Cerebellum (tissue), 4 donors: ENCODE measurements at places on chromosomes 6 and 20.

DNA sequence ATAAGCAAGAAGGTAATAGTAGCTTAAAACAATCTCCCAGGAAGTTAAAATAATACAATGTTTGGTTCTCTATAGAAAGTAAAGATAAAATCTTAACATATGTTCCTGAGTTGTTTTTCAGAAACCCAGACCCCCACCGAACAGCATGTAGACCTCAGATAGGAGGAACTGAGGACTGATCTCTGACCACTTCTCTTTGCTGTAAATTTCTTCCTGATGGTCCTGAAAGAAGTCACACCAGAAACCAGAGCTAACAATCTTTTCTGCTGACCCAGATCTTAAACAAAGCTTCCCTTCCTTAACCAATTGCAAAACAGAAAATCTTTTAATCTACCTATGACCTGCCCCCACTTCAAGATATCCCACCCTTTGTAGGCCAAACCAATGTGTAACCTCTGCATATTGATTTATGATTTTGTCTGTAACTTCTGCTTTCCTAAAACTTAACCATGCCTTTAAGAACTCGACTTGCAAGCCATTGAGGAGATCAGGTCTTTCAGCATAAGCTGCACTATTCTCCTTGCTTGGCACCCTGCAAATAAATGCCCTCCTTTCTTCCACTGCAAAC, 21.9 kb upstream of the BEND6 start:
- no peak for DNase-seq

- no peak for DNase-seq
These were observed 72.9 kb upstream of the DSP start for GRCh38 chr6:7468382-7469081.

- no peak for DNase-seq
These were observed 1.0 kb upstream of the HFE start for GRCh38 chr6:26086211-26086610.

- no peak for DNase-seq
These were observed 142.1 kb upstream of the PDE10A start for GRCh38 chr6:165805067-165805555.

GRCh38 chr6:11433860-11434259, 103.7 kb upstream of the TMEM170B start:
- no peak for DNase-seq

DNA sequence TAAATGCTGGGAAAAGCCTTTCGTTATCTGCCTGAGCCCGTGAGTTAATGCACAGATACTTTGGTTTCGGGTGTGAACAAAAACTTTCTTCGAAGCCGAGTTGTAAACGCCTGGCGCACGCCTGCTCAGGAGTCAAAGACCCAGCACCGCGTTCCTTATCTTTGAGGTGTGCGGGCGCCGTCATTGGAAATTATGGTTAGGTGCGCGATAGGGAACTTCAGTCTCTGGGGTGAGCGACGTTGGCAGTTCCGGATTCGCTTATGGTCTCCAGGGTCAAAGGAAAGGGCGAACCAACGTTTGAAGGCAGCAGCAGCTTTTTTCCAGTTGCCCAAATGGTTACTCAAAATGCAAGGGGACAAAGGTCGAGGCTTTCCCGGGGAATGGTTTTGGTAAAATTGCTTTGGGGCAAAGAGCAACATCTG, 853 bp downstream of the SLC22A3 start:
- no peak for DNase-seq

- DNase-seq = no peak
These were observed 106.8 kb upstream of the PDE10A start for GRCh38 chr6:165769884-165770283.

DNA sequence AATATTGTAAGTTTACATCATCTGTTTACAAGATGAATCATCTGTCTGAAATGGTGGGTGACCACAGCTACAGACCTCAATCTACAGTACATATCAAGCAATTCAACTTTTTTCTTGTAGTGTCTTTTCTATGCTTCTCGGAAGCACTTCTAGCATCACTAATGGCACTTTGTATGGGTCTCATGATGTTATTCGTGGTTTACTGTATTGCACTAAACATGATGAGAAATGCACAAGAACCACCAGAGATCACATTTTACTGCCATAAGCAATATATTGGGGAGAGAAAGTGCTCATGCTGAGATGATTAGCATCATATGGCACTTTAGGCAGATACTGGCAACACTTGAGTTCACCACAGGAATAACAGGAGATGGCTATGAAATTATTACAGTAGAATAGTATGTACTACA, 15.4 kb upstream of the BTBD3 start:
- no peak for DNase-seq

GRCh38 chr6:107655864-107656263, 165.9 kb downstream of the SOBP start:
- DNase-seq = no peak

- DNase-seq = no peak
These were observed 16.8 kb upstream of the EEF1A1 start for GRCh38 chr6:73537677-73538076.

- DNase-seq = no peak
These were observed 39.8 kb downstream of the BACH2 start for GRCh38 chr6:90256698-90257485.

DNA sequence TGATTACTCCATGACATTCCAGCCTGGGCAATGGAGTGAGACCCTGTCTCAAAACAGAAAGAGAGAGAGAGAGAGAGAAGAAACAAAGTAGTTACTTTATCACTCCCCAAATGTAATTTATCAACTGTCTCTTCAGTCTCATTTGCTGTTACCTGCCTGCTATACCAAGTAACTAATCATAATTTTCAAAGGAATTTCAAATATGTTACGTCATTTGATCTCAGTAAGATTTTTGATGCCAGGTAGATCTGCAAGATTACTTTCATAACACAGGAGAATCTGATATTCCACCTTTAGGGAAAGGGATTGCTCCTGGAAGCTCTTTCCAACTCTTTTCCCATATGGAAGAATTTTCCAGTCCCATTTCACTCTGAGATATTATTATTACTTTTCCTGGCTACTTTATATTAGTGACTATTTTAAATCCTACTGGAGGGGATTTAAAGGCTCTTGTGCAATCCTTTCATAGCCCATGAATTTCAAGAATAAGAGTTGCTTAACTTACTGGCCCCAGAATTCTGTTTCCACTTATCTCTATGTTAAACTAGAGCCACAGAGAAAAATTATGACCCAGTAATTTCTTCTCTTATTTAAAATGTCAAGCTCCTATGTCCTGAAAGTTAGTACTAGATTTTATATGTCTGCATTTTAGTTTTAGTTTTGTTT, 390.2 kb upstream of the FLRT3 start:
- no peak for DNase-seq

- no peak for DNase-seq
These were observed 38.3 kb upstream of the PKIB start for GRCh38 chr6:122571888-122572287.

- peak; percentile 68 for DNase-seq
These were observed 14.1 kb upstream of the TCFL5 start for GRCh38 chr20:62875419-62876361.

DNA sequence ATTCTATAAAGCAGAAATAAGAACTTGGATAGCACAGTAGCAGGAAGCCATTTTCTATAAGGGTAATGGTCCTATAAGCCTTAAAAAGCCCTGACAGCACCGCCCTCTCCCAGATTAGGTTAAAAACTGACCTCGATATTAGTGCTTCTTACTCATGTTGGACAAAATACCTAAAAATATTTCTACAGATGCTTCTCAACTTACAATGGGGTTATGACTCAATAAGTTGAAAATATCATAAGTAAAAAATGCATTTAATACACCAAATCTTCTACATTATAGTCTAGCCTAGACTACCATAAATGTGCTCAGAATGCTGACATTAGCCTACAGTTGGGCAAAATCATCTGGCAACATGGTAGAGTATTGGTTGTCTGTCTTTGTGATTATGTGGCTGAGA, 70.3 kb downstream of the SESN1 start:
- DNase-seq = no peak

DNA sequence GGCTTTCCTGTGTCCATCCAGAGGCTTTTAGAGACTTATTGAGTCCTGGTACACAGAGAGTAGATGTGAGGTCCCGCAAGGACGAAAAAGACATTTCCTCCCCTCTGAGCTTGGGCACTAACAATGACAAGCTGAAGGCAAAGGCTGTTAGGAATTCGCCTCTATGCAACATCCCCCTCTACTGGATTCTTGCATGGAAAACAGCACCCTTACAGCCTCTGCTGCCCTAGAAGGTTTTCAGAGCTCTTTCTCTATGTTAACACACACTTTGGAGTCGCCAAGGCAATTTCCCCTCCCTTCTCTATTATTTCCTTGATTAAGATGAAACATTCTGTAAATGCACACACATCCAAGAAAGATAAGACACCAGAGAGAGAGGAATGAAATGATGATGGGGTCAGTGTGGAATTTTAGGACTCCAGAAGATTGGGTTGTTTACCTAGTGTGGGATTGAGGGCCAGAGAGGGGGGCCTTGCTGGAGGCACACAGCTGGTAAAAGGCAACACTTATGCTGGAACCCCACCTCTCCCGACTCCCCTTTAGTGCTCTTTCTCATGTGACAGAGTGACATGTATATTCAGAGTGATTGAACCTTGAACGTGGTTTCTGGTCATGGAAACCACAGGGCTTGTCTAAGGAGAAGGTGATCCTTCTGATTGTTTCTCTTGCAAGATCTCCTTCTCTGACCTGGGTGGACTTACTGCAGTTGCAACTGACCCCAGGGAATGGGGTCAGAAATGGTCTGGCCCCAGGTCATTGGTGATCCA, 300.7 kb downstream of the CLIC5 start:
- DNase-seq = peak; percentile 41

DNA sequence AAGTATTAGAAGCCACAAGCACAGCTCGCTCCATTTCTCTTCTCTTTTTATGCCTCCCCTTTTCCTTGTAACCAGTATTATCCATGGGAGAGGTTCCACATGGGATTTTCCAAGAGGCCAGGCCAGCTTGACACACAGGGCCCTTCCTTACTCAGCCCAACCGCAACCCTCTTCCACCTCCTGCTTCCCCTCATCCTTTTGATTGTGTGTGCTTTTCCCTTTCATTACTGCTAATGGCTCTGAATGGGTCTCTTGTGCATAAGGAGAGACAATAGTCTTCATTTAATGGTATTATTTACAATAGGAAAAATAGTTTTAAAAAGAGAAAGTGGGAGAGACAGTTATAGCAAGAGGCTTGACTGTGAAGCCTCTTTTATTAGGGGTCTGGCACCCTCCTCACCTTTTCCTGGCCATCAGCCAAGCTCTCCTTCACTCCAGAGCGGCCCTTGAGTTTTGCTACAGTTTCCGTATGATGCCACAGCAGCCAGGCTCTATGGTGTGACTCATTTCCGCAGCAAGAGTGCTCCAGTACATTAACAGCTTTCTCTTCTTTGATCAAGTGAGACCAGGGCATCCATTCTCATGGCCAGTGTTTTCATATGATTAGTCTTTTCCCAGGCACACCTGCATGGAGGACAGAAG, 579.5 kb downstream of the TFAP2B start:
- DNase-seq = no peak

DNA sequence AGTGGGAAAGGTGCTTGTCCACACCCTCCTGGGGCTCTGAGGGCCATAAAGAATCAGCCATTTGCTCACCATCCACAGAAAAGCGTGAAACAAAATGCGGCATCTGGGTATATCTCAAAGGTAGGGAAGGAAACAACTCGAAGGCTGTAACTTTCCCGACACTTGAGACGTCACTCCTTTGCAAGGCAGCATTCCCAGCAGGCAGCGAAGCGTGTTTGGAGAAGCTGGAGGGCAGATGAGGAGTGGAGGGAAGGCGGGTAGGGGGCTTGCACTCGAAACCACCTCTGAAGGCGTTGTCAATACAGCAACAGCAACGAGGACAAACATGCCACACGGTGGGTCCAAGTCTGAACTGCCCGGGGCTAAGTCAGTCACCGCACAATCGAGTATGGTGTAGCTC, 98.4 kb downstream of the FOXC1 start:
- no peak for DNase-seq

DNA sequence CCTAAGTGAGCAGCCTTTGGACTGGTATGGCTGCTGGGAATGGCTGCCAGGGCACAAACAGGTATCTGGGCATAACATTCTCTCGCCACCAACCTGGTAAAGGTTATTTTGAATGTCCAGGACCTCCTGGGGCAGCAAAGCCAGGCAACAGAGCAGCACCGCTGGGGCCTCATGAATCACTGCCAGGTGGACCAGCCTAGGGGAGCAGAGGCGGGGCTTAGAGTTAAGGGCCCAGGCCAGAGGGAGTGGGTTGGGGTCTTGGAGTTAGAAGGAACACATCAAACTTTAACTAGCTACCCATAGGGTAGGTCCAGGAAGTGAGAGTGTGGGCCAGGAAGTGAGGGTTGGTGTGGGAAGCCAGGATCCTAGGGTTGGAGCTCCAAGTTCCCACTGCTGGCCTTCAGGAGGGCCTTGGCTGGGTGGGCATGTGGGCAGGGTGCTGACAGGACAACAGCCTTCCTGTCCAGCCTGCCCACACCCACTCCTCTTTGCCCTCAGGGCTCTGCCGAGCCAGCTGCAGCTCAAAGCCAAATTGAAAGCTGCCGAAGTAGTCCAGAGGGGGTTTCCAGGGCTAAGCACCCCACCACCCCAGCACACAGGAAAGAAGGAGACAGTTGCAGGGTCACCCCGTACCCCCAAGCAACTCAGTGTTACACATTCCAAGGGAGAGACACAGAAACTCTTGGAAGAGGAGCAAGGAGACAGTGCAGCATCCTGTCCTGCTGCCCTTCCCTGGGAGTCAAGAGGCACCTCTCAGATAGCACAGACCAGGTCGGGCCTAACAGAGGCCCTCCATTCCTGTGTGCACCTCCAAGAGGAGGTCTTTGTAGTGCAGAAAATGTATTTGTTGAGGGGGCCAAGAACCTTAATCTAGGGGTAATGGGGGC, 2.6 kb downstream of the NFKBIE start:
- no peak for DNase-seq

- DNase-seq = peak; percentile 52
These were observed 44.3 kb downstream of the OSTM1 start for GRCh38 chr6:108030211-108030610.

- peak; percentile 51 for DNase-seq
These were observed 159.3 kb downstream of the NFATC2 start for GRCh38 chr20:51382986-51383821.

DNA sequence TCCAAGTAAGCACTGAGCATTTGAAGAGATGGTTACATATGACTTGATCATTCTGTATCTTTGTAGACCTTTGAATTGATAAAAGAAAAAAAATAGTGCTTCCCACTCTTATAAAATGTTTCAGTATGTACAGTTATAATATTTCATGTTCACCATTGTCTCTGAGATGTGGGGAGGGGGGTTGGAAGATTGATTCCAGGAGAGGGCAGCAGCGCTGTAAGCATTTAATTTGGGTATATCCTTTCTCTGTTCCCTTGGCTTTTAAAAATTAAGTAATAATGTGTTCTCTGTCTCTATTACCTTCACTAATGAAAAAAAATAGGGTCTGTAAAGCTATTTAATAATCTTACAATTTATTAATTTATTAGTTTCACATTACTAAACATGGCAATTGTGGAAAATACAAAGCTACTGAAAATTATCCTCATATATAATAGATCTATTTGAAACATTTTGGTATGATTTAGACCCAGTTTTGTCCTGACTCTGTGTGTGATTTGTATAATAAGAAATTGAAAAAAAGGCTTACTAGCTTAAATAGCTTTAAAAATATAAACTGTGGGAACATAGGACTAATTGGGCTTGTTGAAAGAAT, 341.2 kb downstream of the CDKAL1 start:
- DNase-seq = no peak
